ENCODE measurements at places on chromosomes 2 and 18.

- DNase-seq = no peak
Observed at GRCh38 chr18:45562567-45563479, 52.5 kb upstream of the SLC14A2 start.

DNA sequence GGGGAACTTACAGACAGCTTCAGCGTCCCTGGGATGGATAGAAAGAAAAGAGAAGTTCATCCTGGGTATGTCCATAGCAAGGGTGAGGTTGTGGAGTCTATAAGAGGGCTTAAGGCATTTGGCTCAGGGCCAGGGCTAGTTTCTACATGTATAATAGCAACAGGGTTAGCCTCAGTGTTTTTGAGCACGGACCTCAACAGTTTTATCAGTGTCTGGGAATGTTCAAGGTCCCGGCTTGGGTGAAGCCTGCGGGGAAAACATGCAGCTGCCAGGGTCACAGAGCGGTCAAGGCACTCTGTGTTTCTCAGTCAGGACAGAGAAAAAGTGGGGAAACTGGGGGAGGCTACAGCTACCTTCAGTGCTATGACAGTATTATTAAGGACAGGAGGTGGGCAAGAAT lies 427.7 kb upstream of the HS6ST1 start:
- no peak for DNase-seq

GRCh38 chr2:134550566-134551164 lies 168.1 kb downstream of the TMEM163 start:
- no peak for DNase-seq

GRCh38 chr18:58616446-58616845 lies 12.4 kb downstream of the ALPK2 start:
- DNase-seq = no peak

- no peak for DNase-seq
Observed at GRCh38 chr2:145655165-145655765, 1135.3 kb upstream of the ZEB2 start.

DNA sequence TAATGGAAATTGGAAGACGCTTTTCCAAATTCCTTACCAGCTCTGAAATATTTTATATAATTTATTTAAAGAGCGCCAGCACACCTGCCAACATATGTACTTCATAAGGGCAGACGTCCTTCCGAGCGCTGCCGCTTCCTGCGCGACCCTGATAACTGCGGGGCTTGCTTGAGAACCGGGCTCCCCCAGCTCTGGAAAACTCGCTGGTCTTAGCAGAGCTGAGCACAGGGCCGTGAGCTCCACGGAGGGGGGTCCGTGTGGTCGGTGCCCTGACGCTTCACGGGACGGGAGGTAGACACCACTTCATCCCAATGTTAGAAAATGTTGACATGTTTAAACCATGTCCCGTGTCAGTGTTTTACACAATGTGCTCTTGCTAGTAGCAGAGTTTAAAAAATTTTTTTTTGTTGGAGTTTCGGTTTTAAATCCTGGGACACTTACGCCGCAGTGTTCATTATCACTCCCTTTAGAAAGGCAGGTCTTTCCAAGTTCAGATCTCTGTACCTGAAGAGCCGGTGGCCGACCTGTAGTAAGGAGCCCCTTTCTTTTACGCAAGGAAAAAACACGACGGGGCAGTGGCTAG lies 1.6 kb downstream of the NFATC1 start:
- DNase-seq = no peak

DNA sequence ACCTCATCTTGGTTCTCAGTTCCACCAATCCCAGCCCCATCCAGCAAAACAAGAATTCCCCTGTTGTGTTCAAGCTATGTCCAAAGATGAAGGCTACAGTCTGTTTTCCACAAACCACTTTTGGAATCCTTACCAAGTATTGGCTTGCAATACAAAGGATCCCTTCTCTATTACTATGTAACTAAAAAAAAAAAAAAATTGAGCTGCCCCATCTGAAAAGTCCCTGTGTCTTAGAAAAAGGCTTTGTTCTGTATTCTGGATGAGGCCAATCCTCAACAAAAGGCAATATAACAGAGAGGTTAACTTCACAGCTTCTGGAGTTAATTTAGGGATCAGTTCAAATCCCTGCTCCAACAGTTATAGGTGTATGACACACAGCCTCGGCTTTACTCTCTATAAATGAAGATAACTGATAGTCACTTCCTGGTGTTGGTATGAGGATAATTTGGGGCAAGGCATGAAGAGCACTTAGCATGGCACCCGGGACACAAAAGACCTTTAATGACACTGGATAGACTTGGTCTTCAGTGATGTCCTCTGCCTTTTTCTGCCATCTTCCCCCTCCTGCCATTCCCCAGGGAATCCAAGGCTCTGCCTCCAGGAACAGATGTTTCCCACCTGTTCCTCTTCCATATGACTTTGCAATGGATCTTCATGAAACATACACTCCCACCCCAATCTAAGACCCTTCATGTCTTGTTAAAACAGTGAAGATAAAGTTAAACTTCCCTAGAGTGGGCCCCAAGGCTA lies 61.2 kb upstream of the ATL2 start:
- DNase-seq = no peak

- DNase-seq = no peak
Observed at GRCh38 chr2:90645-91312, 44.5 kb upstream of the FAM110C start.

- DNase-seq = no peak
Observed at GRCh38 chr2:195570329-195570728, 86.7 kb upstream of the SLC39A10 start.

GRCh38 chr18:69691008-69691760 lies 256.5 kb downstream of the CD226 start:
- no peak for DNase-seq

All from activated T-cell treated with anti-CD3 and anti-CD28 coated beads, Interleukin-2, amount 50 U/mL, for 48 hours (primary cell).